Frontal cortex (tissue), 4 donors: ENCODE measurements at places on chromosomes 3 and 15. TPM values are rescaled to one million over a fixed set of nuclear protein-coding genes. Genes with fewer than 3 reads are reported as not detected.

DNA sequence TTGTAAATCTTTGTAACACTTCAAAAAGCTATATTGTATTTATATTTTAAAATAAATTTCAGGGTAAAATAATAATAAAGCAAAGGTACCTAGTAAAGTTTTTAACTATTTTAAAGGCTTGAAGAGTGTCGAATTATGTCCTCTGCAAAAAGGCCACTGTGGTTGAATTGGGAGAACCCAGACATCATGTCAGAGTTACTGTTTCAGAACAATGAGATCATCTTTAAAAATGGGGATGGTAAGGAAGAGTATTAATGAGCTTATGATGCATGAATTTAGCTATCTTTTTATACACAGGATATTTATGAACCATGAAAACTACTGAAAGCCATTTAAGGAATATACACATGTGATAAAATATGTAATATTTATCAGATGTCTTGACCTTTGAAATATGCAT, 26.3 kb downstream of the KCNMB3 start:
- no peak for DNase-seq

DNA sequence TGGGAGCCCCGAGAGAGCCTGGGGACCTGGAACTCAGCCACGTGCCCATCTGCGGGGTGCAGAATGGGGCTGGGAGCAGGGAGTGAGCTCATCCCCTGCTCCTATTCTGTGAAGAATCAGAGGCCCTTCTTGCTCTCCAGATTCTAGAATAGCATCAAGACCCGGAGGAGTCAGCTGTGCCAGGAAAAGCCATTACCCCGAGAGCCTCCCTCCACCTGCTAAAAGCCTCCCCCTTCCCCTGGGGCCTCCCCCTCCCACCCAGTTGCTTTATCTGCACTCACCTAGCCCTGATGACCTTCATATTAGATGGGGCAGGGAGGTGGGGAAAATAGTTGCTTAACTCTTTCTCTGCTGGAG, 23.1 kb downstream of the CCDC33 start:
- no peak for DNase-seq

ACP3 gene
- not detected for total RNA-seq

DNA sequence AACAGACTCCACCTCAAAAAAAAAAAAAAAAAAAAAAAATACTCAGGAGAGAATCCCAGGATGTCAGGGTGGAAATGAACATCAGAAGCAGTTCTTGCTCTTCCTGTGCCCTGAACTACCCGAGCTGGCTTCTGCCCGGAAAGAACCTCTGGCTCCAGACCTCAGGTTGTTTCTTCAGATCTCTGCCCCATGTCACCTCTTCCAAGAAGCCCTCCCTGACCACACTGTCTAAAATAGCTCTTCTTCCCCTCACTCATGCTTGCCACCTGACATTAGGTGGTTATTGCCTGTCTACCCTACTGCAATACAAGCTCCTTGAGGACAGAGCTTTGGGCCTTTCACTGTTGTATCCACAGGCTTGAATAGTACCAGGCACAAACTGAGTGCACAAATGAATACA, 8.2 kb downstream of the TKT start:
- DNase-seq, result no peak

DNA sequence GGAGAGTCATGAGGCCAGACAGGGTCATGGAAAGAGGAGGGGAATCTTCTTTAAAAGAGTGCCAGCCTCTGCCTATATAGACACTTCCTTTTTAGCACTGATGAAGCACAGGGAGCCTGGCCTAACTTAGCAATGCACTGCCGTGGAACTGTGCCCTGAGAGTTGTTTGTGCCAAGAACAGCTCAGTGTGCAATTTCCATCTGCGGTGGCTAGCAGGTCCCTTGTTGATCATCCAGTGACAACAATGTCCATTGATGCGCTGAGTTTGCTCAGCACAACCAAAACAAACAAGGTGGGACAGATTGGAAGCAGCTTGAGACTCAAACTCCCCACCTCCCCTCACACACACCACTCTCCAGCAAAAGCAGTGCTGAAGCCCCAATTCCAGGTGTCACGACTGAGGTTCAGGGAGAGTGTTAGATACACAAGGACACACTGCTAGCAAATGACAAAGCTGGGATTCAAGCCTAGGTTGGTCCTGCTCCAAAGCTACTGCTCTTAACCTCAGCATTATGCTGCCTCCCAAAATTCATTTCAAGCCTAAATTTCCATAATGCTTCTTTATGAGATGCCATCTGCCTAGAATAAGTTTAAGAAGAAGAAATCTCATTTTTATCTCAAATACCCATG, 316.6 kb upstream of the UBE2E2 start:
- no peak for DNase-seq

RBP2 gene
- total RNA-seq, result not detected

DNA sequence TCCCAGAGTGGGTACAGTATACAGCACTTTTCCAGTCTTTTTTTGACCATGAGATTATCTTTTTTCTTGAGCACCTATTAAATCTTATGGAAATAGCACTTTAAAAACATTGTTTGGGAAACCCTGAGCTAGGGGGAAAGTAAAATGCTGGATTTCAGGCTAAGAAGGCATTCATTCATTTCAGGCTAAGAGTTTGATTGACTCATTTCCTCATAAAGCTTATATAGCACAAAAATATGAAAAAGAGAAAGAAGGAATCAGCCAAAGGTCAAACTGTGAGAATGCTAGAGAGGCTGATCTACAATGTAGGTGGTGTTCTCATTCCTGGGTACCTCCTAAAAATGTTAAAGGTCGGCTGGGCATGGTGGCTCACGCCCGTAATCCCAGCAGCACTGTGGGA, 10.5 kb downstream of the TTC23 start:
- no peak for DNase-seq

GRCh38 chr15:52289629-52290081, 5.9 kb downstream of the MYO5C start:
- DNase-seq, result no peak

DNA sequence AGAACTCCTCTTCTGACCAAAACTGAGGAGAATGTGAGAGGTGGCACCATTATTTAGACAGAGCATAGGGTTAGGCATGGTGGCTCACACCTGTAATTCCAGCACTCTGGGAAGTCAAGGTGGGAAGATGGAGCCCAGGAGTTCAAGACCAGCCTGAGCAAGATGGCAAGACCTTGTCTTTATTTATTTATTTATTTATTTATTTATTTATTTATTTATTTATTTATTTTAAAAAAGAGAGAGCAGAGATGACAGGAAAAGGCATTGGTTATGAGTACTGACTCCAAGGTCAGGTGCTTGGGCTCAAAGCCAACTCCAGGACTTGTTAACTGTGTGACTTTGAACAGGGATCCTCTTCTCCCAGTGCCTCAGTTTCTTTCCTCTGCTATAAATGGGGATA, 217.7 kb downstream of the MEX3B start:
- no peak for DNase-seq

- no peak for DNase-seq
These were observed 988 bp upstream of the NFKBIZ start for GRCh38 chr3:101848326-101848725.

SLC28A2 gene
- total RNA-seq, result not detected

DNA sequence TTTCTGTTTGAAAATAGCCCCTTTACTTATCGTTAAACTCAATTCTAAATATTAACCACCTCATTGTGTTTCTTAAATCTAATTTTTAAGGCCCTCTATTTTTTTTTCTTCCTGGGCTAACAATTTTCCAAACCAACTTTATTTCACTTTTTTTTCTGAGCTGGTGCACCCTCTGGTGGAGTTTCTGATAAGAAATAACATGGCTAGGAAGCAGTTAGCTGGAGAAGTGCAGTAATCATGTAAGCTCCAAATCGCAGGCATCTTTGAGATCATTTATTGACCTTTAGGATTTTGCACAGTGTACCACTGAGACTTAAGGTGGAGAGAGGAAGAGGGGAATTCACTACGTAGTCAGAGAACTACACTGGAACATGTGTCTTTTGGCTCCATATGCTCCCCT, 6.4 kb downstream of the TMEM207 start:
- no peak for DNase-seq

TPRG1 gene
- total RNA-seq, result 1.2 TPM

- no peak for DNase-seq
These were observed 11.8 kb downstream of the PLCD1 start for GRCh38 chr3:38017445-38018295.

- DNase-seq, result no peak
These were observed 47.3 kb upstream of the ALDH1A3 start for GRCh38 chr15:100832149-100832942.

DNA sequence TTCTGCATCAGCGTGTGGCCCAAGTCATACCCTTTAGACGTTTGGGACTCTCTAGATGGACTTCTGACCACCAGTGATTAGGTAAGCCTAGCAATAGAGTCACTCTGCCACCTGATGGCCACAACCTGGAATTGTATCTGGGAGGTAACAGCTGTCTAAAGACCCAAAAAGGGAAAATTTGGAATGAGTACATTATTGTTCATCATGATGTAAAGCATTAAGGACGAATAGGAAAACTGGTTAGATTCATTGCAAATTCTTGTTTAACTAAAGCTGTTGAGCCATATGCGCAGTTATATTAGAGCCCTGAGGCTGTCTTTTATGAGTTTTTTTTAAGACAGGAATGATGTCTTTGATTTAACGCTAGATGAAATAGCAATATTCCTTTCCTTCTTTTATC, 63.6 kb downstream of the FAM81A start:
- DNase-seq, result no peak

NANOGP8 gene
- total RNA-seq, result not detected
